ENCODE measurements at places on chromosomes 16 and 17.

DNA sequence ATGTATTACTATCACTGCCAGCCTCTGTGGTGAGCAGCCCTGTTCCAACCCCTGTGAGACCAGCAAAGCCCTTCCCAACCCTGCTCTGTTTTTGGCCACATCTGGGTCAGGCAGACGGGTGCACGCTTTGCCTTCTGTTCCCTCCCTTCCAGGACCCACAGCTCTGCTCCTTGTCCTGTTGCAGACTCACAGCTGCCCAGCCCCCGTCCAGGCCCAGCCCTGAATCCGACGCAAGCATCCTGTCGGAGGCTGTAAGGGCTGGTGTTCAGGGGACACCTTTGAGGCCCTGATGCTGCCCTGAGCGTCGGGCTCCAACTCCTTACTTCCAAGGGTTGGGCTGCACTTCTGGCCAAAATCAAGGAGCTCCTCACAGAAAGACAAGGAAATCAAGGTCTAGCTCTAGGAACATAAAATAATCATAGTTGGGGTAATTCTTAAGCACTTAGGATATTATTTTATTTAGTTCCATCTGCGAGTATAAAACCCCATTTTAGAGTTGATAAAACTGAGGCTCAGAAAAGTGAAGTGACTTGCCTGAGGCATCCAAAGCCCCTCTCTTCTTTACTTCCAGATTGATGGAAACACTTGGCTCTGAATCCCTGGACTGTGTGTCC is 14.3 kb upstream of the SRCIN1 start:
- no peak for DNase-seq

DNA sequence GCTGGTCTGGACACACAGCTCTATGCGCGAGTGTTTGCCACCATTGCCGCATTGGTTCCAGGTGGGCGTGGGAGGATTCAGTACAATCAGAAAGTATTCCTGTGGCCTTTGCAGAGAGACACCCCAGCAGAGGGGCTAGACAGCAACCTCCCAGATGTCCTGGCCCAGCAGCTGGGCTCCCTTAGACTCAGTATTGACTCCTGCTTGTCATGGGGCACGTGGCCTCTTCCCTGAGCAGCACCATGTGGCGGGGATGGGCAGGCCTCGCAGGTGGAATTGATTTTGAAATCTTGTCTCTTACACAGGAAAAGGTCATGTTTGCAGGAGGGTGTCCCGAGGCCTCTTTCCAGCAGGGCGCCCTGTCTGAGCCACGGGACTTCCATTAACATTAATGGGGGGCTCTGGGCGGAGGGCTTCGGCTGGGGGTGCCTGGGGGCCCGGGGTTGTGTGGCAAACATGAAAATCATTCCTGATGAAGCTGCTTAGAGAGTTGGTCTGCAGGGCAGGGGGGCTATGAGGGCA is 96.4 kb downstream of the C16orf78 start:
- DNase-seq = no peak

DNA sequence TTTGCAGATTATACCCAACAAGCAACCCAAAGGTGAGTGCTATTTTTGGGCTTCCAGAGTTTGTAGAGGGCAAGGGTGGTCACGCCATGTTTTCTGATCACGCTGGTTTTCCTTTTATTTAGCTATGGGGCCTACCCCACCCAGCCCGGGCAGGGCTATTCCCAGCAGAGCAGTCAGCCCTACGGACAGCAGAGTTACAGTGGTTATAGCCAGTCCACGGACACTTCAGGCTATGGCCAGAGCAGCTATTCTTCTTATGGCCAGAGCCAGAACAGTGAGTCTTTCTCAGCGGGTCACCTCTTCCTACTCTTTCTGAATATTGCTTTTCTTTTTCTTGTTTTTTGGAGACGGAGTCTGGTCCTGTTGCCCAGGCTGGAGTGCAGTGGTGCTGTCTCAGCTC is 2.5 kb downstream of the FUS start:
- DNase-seq = no peak

DNA sequence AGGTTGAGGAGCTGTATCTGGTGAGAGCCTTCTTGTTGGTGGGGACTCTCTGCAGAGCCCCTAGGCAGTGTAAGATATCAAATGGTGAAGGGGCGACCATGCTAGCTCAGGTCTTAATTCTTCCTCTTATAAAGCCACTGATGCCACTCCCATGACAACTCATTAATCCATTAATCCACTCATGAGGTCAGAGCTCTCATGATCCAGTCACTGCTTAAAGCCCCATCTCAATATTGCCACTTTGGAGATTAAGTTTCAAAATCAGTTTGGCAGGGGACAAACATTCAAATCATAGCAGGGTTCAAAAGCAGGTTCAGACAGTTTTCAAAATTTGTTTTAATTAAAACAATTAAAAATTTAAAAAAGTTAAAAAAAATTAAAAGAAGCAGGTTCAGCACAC is 13.1 kb upstream of the SPECC1 start:
- DNase-seq = no peak

DNA sequence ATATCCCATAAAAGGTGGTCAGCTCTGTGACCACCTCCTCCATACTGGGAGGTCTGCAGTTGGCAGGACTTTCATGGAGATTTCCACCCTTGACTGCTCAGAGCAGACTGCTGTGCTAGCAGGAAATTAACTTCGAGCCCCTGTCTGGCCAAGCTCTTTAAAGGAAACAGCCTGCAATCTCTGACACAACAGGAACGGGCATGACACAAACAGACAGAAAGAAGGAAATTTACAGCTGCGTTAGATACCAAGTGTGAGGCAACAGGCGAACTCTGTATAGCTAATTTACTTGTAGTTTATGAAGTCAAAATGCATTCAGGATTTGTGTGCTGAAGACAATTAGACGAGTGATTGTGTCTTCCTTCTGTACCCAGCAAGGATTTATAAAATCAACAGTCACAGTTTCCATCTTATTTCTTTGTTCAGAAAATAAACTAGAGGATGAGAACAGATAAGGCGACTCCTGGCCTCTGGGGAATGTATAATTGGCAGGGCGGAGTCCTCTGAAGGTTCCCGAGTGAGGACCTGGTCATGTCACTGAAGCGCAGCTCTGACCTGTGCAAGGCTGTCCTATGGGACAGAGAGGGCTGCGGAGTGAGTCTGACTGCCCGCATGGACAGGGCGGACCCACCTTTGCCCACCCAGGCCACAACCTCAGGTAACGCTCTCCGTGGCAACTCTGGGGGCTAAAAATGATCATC is 16.1 kb downstream of the WIPI1 start:
- DNase-seq = no peak

DNA sequence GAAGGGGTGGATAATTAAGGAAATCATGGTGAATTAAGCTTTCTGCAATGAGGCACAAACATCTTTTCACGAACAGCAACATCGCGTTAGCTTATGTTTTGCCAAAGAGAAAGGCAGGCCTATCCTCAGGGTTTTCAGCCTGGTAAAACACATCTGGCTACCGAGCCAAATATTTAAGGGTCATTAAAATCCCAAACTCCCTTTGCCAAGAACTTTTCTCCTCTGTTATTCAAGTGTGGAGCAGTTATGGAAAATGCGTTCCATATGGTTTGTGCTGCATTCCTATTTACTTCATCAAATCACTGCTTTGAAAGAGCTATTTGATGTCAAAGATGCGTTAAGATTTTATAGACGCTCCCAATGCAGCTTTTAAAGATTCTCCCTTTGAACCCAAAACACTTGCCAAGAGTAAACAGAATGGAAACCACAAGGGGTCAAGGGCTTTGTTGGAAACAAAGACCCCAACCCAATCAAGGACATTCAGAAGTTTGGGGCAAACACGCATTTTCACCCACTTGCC is 308.3 kb upstream of the CDH5 start:
- DNase-seq = no peak

DNA sequence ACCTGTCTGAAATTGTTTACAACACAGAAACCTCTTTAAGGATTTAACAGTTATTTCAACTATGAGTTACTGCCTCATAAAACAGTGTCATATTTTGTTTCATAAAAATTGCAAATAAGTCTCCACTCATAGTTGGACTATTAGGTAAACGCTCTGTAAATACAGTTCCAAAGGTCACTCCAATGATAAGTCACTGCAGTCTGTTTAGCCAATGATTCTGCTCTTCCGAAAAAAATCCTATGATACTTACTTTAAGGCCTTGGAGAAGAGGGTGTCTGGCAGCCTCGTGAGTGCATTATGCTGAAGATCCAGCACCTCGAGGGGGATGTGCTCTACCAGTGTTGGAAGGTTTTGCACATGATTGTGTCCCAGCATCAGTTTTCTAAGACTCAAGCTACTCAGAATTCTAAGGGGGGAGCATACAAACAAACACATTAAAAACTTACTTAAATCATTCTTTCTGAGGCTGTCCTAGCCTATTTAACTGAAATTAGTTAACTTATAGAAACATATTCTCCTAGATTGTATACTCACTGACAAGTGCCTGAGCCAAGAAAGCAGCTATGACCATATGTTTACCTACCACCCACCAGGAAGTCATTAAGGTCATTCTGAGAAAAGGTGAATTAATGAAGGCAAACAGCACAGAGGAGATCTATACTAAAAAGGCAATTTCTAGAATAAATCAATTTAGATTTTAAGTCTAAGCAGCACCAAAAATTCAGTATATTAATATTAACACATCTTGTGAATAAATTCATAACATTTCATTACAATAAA is 41.1 kb downstream of the MARVELD3 start:
- DNase-seq = no peak

DNA sequence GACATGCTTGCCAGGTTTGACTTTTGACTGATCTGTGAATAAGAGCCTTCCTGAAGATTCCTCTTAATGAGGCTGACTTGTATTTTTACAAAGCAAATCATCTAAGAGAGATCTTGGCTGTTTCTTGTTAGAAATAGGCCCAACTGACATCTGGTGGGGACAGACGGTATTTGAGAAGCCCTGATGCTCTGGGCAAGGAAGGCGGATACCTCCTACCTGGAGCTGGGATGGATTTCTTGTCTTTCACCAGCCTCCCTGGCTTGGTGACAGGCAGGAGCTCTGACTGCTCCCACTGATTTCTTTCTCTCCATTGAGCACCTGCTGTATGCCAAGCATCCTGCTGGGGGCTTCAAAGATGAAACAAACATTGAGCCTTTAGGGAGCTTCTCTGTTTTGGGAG is 40.4 kb downstream of the AKAP1 start:
- DNase-seq = no peak

- no peak for DNase-seq
Observed at GRCh38 chr17:82376042-82376730, 4.6 kb downstream of the UTS2R start.

- no peak for DNase-seq
Observed at GRCh38 chr17:48578616-48579470, 693 bp upstream of the HOXB4 start.

DNA sequence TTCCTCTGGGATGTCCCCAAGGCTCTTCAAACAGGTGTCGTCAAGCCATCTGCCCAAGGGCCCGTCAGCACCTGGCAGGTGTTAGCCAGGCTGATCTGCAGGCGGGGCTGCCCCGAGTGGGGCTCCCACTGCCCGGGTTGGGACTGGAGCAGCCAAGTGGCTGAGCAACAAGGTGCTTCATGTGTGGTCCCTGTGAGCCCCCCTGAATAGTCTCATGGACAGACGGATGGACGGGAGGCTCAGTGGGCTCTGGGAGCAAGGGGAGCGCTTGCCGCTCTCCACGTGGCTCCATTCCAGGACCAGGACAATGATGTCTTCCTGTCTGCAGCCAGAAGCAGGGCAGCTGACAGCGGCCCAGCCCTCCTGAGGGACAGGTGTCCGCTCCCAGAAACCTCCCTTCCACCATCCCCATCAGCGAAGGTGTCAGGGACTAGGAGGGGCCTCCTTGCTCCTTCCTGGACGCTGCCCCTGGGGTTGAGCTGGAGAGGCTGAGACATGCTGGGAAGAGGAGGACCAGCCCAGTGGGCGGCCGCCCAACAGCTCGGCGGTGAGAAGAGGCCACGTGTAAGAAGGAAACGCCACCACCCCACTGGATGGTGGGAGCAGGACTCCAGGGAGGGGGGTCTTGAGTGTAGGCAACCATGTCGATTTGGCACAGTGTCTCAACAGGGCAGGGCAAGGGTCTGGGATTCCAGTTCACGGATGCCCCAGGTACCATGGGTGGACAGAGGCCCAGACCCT is 9.6 kb downstream of the SNAI3 start:
- DNase-seq = no peak

DNA sequence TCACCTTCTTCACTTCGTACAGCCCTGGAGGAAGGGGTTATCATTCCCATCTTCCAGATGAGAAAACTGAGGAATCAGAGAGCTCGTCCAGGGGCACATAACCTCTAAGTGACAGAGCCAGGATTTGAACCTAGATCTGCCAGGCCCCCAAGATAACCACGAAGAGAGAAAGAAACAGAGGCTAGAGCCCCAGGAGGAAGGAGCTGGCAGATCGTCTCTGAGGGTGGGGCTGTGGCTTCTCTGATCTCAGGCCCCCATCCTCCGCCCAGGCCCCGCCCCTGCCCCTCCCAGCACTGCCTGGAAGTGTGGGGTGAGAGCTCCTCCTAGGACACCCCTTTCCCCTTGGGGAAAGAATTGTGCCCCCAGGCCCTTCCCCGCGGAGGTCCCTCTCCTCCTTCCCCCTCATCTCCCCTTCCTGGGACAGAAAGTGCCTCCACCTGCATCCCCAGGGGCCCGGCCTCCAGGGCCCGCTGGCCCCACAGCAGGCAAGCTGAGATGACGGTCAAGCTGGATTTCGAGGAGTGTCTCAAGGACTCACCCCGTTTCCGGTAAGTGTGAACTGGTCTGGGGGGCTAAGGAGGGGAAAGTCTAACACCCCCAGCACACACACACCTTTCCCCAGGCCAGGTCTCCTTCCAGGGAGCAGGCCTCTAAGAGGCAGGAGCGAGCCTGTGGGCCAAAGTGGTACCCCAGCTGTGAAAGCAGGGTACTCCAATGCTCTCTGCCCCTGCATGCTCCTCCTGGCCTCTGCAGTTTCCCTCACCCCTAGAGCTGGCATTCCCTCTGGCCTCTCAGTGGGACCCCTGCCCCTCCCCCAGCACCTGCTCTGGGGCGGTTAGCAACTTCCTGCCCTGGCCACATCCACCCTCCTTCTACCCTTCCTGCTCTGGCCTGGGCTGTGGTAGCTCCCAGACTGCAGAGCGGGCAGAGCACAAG is at the start of gene ACAP1:
Gene ACAP1 (plus strand): TSS at position 290 of the 936 bp plus-strand sequence. CDS start 206 bp downstream, at position 496.
- DNase-seq = peak; percentile 69

DNA sequence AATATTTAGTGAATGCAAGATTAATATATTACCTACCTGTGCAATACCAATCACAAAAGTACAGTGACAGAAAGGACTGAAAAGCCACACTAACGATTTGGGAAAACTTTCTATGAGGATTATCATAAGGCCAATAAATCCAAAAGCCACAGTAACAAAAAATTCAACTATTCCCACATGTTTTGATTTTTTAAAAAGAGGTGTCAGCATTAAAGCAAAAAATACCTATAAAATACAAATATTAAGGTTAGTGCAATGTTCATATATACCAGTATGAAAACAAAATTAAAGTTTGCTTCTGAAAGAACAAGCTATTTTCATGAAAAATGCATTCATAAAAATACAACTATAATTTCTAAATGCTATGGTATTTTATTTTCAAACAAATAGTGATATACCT is 24.3 kb downstream of the ABCA5 start:
- no peak for DNase-seq

- no peak for DNase-seq
Observed at GRCh38 chr16:2147981-2148671, at the start of gene RAB26. RAB26 (plus strand) TSS chr16:2148625; CDS start chr16:2148784, 159 bp downstream.

DNA sequence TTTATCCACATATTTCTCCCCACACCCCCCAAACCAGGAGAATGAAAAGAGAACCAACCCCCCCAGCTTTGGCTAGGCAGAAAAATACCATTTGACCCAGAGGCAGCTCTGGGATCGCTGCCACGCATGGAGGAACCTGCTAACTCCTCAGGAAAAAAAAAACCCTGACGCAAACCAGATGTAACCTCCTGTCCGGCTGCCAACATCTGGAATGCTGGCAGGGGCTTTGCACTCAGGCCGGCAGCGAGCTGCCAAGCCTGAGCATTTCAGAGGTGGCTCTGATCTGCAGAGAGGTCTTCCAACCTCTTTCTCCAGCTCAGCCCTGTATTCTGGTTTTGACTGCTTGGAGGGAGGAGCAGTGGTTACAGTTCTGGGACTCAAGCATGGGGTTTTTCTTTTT is 8.2 kb downstream of the IGFBP4 start:
- DNase-seq = no peak
